Activated T-helper 17 cell treated with anti-CD3 and anti-CD28 coated beads, Interleukin-2, amount 50 U/mL, for 72 hours (primary cell): ENCODE measurements at places on chromosomes 12 and 14. TPM values are rescaled to one million over a fixed set of nuclear protein-coding genes. Genes with fewer than 3 reads are reported as not detected.
A peak's percentile ranks its signal among the peaks of the same experiment; 100 is the strongest.

GRCh38 chr12:132153501-132154340 lies 9.5 kb downstream of the NOC4L start:
- ATAC-seq: peak; percentile 89

DNA sequence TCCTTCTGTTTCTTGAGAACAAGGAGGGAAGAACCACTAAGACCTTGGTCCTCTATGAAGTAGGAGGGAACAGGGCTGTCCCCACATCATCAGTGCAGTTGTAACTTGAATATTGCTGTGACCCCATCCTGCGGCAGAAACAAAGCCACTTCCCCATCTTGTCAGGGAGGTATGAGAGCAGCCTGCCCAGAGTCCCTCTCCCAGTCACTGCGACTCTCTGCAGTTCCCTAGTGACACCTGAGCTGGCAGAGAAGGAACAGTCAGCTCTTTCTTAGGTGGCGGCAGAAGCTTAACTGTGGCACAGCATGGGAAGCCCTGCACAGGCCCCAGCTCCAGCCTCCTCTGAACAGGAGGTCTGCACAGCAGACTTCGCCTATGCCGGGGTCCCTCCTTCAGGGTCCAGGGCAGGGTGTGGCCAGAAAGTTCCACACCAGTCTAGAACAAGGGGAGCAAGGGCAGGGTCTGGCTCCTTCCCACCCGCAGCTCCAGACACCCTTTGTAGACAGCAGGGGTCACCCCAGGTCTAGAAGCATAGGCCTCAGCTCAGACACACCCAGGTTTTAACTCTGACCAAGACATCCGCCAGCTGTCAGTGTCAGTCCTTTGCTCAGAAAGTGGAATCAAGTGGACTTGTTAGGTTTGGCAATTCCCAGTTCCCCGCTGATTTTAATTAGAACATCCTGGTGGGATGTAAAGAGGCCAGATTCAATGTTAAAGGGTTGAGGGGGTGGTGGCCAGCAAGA lies 36.8 kb downstream of the DEGS2 start:
- ATAC-seq: no peak

GRCh38 chr14:68075382-68076029 lies 255.9 kb downstream of the RAD51B start:
- no peak for ATAC-seq

Gene PYGL
- 0.26 TPM for total RNA-seq

GRCh38 chr12:117134059-117134458 lies 34.8 kb upstream of the TESC start:
- ATAC-seq: peak; percentile 91

Gene ADAM21
- not detected for total RNA-seq

DNA sequence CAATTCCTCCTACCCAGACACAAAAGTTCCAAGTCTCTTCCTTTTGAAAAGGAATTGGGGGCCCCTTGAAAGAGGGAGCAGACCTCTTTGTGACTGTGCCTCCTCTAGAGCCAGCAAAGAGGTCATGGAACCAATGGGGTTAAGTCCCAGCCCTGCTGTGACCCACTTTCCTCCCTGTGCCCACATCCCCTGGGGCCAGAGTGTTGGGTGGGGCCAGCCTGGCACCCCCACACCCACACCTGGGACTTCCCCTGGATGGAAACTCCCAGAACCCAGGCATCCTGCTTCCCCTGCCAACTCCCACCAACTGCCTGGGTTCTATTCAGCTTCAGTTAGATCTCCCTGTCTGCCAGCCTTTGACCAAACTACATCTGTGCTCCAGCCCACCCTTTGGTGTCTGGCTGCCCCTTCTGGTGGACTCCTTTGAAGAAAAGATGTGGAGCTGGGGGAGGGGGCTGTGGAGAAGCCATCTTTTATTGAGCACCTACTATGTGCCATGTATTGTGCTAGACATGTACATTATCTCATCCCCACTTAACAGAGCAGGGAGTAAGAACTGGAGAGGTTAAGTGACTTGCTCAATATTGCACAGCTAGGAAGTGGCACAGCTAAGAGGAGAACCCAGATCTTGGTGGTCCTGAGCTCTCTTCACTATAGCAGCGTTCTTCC lies 4.6 kb upstream of the RARG start:
- ATAC-seq: peak; percentile 31

DNA sequence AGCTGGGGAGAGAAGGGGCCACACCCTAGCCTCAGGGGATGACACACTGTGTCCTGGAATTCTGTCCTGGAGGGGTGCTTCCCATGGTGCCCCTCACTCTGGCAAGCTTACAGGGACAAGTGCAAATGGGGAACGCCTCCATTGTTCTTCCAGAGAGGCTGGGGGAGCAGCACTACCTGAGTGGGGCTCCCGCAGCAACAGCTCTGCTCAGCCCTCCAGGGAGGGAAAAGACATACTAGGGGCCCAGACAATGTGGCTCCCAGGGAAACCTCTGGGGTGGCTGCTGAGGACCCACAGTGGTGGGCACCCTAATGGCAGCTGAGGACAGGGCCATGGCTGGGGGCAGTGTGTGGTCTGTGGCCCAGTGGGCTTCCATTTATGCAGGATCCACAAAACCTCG lies 69.4 kb downstream of the PLEKHG3 start:
- ATAC-seq: no peak
